AG08396 (cell line): ENCODE measurements at places on chromosomes 2 and 18.

DNA sequence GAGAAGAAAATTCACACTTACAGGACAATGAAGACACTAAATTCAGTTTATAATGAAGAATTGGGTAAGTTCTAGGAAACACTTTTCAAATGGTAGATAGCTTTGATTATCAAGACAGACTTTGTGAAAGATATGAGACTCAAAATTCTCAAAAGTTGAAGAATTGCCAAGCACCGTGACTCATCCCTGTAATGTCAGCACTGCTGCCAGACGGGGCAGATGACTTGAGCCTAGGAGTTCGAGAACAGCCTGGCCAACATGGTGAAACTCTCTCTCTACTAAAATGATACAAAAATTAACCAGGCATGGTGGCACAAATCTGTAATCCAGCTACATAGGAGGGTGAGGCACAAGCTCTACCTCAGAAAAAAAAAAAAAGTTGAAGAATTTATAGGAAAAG, 1820.1 kb upstream of the LRRTM1 start:
- no peak for DNase-seq

DNA sequence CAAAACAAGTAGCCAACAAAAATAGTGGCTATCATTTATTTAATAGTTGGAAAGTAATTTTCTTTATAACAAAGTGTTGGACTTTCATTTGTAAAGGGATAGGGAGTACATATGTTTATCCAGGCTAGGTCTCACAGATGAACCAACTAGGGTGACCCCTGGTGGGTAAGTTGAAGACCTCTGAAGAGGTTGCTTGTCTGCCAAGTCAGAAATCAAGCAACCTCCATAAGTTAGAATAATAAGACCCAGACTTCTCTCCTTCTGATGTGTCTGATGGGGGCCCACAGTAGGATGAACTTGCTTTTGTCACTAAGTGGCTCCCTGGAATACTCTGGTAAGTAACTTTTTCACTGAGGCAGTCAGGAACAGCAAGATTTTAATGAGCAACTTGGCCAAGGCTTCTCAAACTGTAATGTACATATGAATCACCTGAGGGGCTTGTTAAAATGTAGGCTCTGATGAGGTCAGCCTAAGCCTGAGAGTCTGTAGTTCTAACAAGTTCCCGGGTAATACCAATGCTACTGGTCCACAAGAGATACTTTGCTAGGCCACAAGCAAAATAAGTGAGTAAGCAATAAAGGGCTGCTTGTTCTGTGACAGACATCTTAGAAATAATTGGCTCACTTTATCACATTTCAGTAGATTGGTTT, 319.6 kb downstream of the PIK3C3 start:
- DNase-seq = no peak

- DNase-seq = no peak
These were observed 133.3 kb downstream of the PTRHD1 start for GRCh38 chr2:24659862-24660261.

GRCh38 chr2:218904176-218904575, 23.5 kb downstream of the WNT10A start:
- no peak for DNase-seq

DNA sequence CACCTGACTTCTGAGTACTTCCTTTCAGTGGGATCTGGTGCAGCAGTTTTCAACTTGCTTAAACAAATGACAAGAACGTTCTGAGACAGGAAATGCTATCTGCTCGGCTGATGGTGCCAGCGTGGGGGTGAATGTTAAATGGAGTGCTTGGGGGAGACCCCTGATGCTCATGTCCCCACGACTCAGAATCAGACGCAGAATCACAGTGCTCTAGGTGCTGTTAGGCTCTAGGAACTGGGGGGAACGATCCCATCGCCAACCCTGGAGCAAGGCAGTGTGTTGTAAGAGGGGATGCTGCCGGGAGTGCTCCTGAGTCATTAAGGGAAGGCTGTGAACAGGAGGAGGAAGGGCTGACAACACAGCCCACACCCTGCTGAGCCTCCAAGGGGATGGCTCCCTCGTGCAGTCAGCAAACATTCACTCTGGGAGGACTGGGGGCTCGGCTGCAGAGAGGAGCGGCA, 34.1 kb upstream of the KCNF1 start:
- DNase-seq = peak; percentile 34

- peak; percentile 50 for DNase-seq
These were observed 209.4 kb upstream of the SP5 start for GRCh38 chr2:170505631-170506275.

DNA sequence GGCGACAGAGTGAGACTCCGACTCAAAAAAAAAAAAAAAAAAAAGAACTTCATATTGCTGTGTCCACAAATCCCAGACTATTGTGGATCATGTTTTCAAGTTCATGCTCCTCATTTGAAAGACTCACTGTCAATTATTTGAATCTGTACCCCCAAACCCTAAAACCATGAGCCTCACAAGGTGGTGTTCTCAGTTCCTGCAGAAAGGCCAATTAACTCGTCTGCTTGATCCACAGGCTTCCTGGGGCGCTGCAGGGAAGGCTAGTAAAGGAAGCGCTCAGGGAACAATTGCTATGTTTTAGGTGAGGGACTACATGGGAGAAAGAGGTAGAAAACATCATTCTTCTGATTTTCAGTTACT, 396.8 kb upstream of the NETO1 start:
- DNase-seq = no peak

DNA sequence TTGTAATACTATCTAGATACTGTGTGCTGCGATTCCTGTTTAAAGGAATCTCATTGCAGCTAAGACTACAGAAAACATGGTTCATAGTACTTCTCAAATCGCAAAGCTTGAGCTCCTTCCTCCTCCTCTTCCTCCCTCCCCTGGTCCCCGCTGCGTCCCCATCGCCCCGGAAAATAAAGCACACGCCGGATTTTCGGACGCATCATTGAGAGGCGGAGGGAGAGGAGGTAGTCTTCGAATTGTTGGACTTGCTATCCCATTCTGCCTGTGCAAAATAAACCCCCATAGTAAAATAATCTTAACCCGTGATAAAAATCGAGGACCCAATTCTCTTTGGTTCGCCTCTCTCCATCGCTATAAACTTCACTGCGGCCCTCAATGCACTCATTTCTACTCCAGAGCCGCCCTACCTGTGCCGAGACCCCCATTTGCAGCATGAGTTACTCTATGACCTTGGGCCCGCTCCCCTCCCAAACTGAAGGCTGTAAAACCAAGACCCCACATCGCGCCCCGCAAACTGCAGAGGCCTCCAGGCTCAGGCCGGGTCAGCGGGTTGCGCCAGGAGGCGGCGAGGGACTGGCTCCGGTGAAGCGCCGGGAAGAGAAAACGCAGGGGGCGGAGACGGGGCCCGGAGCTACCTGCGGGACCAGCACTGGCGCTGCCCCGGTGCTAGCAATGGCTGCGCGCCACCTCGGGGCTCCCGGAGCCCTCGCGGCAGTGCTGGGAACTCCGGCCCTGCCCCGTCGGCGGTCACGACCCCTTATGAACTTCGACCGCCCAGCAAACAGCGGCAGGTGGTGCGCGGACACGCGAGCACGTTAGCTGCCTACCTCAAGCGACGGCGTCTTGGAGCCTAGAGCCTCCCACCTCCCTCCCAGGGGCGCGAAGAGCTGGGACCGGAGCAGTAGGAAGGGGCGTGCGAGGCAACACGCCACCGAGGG, 649 bp downstream of the ESCO1 start:
- DNase-seq = peak; percentile 74

- peak; percentile 23 for DNase-seq
These were observed 81.5 kb downstream of the NCKAP5 start for GRCh38 chr2:133486771-133487191.

GRCh38 chr2:240586919-240587800, 626 bp downstream of the CAPN10 start:
- DNase-seq = peak; percentile 53

GRCh38 chr2:156907806-156908205, 349.7 kb upstream of the GALNT5 start:
- no peak for DNase-seq

DNA sequence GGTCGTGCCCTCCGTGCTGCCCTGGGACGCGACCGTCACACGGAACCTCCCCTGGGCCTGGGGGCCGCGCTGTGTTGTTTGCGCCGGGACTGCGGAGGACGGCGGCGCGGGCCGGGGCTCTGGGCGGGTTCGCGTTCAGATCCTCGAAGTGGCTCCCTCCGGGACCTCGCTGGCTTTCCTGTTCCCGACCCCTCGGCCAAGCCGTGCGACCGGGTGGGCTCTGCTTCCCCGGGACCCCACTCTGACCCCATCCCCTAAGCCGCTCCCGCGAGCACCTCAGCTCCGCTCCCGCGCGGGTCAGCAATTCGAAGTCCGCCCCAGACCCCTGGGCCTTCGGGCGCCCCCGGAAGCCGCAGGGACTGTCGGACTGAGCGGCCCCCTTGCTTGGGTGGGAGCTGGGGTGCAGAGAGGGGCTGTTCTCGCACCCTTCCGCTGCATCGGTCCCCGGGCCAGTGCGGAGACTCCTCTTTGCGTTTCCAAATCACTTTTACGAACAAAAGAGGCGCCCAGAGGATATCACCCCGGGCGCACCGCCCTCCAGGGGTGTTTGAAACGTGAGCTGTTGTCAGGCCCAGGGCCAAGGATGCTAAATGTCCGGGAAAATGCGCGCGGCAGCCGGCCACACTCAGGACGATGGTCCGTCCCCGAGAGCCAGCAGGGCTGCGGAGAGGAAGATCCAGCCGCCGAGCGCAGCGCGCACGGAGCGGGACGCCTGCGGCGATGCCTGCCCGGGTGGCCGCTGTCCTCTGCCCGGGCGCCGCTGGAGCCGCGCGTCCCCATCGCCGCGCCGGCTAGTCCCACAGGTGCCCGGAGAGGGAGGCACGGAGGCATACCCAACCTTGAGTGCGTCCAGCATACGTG, 73.5 kb downstream of the ZCCHC2 start:
- peak; percentile 49 for DNase-seq

- DNase-seq = no peak
These were observed 800.8 kb upstream of the SALL3 start for GRCh38 chr18:78178812-78179211.

- DNase-seq = no peak
These were observed 8.1 kb upstream of the SSB start for GRCh38 chr2:169790581-169790980.

GRCh38 chr2:191598296-191598695, 79.6 kb upstream of the NABP1 start:
- DNase-seq = no peak
